ENCODE measurements at places on chromosomes 3 and 15.

DNA sequence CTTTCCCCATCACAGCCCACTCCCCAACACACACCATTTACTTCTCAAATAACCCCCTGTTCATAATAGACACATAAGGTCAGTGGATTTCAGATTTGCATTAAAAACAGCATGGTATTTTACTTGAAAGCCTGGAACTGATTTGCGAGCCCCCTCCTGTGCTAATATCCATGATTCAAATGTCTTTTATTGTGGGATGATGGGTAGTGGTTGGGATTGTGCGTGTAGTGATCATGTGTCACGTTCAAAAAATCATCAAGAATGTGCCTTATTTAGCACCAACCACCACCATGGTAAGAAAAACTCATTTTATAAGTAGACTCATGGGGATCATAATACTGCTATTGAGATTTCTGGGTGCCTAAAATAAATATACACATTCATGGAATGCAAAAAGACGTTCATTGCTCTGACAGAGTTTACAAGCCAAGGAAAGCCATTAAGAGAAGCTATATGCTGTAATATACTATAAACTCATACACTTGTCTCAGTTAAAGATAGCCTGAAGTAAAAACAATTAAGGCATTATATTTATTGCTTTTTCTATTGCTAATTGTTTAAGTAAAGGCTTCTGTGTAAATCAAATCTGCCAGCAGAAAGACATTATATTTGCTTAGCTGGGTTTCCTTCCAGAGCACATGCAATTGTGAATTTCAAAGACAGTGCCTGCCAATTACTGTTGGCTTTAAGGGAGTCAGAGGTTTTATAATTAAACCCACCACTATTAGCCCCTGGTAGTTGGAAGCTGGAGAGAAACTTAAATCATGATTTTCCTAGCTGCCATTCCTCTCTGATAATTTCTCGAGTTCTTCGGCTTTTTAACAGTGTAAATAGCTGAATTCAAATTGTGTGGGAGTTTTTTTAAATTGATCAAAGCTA, 4.0 kb downstream of the TRAT1 start:
- DNase-seq, result no peak

DNA sequence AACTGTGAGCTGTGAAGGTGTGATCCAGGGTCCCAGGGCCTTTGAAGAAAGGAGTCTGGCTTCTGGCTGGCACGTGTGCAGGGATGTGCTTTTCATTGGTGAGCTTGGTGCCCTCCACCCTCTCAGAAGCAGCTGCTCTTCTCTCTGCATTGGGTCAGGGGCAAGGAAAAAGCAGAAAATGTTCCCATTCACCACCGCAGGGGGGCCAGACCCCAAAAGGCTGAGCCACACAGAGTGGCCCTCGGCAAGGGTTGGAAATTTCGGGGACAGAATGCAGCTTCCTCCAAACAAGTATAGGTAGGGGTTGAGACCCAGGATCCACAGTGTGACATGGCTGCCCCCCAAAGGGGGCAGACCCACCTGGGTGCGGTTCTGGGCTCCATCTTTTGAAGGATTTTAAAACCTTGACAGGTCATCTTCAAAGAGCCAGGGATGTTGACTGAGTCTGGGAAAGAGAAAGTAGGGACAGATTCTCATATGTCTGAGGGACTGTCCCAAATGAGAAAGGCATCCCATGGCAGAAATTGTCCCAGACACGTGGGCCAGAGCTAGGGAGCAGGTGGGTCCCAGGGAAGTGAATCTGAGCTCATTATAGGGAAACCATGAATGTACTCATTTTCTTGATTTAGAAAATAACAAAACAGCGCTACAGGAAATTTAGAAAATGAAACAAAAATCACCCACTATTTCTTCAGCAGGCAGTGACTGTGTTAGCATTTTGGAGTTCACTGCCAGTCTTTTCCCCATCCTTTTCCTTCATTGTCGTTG, 2.7 kb downstream of the CSK start:
- no peak for DNase-seq

DNA sequence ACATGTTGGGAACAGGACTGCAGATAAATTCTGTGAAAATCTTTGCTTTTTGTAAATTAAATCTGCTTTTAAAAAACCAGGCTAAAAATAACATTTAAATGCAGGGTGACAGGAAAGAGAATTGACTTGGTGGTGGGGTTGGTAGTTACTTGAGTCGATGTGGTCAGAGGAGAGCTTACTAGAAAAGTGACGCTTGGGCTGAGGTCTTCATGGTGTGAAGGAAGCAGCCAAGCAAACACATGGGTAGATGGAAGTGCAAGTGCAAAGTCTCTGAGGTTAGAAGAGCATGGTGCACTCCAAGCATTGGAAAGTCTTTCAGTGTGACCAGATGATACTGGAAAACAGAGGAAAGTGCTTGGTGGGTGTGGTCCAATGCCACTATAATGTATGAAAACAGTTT, 86.4 kb upstream of the THBS1 start:
- DNase-seq, result no peak

GRCh38 chr3:4710191-4710590, 217.0 kb downstream of the ITPR1 start:
- DNase-seq, result no peak

DNA sequence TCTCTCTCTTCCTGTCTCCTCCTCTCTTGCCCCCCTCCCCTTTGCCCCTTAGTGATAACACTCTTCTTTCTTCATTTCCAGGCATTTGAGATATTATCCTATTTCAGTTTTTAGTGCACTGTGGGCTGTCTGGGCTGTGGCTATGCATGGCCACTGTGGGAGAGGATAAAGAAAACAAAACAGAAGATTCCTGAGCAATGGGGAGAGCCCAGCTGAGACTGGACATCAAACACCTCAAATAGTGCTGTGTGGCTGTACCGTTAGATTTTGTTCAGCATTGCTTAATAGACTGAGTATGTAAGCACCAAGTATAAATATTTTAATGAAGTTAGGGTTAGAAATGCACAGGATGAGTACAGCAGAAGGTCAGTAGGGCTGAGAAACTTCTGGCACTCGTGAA, 7.9 kb upstream of the GBE1 start:
- DNase-seq, result no peak

Data from T-helper 1 cell (primary cell).